ENCODE measurements at places on chromosomes 3 and 15.

DNA sequence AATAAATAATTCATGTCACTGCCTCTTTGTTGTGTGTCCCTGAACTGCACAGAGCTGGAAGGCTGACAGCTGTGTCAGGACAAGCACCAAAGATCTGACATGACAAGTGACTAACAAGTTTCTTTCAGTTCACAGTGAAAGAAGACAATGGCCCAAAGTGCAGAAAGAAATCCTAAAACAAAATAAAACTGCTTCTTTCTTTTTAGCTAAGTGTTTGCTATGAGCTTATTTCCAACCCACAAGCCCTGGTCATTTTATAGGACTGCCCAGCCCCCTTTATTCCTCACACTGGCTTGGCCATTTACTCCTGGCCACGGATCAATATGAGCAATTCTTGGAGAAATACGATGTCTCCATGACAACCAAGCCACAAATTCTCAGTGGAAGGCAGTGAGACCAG, 238.5 kb downstream of the WDR72 start:
- DNase-seq: no peak

GRCh38 chr15:79180318-79180717, 89.7 kb upstream of the RASGRF1 start:
- no peak for DNase-seq

- DNase-seq: no peak
These were observed 729 bp upstream of the ZBTB11 start for GRCh38 chr3:101677436-101678286.

DNA sequence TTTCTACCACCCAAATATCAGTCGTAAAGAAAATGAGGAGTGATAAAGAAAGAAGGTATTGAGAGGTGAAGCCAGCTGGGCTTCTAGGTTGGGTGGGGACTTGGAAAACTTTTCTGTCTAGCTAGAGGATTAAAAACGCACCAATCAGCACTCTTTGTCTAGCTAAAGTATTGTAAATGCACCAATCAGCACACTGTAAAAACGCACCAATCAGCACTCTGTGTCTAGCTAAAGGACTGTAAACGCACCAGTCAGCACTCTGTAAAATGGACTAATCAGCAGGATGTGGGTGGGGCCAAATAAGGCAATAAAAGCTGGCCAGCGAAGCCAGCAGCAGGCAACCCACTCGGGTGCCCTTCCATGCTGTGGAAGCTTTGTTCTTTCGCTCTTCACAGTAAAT, 13.0 kb upstream of the IQGAP1 start:
- no peak for DNase-seq

DNA sequence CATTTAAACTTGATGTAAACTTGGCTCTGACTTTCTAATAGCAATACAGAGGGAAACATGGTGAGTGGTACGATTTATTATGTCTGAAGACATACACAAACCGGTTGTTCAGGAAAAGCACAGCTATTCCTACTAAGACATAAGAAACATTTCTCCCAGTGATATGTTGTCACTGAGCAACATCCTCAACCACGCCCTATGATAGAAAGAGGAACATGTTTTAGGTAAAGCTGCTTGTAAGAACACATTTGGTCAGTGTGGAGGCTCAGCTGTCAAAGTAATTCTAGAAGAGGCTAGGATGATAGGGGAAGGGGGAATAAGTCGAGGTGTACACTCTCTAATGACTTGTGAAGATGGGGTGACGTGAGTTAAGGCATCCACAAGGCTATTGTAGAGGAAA, 42.7 kb upstream of the B3GNT5 start:
- DNase-seq: no peak

Data from activated T-cell treated with anti-CD3 and anti-CD28 coated beads for 24 hours (primary cell).